ENCODE measurements at places on chromosomes 3 and 15. TPM values are rescaled to one million over a fixed set of nuclear protein-coding genes. Genes with fewer than 3 reads are reported as not detected.

DNA sequence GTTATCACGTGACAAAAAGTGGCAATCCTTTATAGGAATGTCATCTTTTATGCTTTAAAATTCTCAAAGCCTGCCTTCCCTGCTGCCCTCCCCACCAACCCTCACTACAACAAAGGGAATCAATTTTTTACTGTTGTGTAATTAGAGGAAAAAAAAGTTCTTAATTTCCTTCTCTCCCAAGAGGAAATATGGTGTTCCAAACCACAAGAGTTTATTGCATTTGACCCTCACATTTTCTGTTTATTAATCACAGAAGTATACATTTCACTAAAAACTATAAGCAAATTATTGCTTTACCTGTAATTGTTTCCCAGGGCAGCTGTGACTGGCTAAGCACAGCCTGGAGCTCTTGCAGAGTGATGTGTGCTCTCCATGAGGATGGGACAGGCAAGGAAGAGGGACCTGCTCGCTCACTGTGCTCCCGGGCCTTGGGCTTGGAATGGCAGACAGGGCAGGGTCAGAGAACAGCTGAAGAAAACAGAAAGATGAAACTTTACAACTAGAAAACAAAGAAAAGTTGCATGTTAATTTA, 31.3 kb upstream of the ATP10A start:
- no peak for DNase-seq

Gene PTX3
- 466 TPM for total RNA-seq

Gene SEMA3G
- total RNA-seq, result 30.9 TPM

DNA sequence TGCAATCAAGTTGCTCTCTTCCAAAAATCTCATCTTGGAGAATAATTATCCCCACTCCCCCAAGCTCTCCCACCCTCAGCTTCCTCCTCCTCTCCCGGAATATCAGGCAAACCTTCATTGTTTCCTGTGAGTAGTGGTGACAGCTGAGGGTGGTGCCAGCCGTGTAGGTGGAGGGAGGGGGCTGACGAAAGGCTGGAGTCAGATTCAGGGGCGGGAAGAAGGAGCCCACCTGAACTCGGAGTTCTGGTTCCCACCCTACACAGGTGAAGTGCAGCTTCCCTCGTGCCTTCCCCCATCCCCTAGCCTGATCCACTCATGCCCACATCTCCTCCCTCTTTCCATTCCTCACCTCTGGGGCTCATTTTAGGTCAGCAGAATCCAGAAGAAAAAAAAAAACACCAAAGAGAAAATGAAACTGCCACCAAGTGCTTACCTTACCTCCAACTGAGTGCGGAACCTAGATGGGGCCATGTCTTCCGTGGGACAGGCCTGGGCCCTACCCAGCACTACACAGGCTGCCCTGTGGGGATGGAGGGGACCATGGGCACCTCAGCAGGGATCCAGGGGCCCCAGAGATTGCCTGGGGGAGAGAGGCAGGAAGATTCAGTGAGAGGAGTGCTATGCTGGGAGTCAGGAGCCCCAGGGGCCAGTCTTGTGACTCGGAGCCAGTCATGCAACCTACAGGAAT, 81.3 kb downstream of the ADCY5 start:
- no peak for DNase-seq

DNA sequence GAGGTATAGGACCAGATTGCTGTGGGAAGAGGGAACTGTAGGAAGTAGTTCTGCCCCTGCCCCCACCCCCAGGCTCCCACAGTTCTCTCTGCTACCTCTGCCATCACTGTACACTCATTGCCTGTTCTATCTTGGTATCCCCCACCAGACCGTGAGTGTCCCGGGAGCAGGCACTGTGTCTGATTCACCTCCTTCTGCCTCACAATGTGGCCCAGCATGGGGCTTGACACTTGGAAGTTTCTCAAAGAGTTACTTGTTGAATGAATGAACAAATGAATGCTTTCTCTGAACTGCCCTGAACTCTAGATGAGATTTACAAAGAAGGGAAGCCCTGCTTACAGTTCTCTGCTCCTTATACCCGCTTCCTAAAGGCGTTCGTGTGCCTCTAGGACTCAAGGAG, 27.1 kb upstream of the PIK3CB start:
- DNase-seq, result peak; percentile 53

Gene USP13
- total RNA-seq, result 30.5 TPM

- no peak for DNase-seq
Measured at GRCh38 chr3:80788914-80789313, 972.5 kb downstream of the GBE1 start.

GRCh38 chr3:146130881-146131371, 30.1 kb downstream of the PLOD2 start:
- no peak for DNase-seq

- no peak for DNase-seq
Measured at GRCh38 chr15:55990516-55990915, 2.9 kb downstream of the NEDD4 start.

GRCh38 chr15:101027273-101027901, 108.2 kb downstream of the LRRK1 start:
- DNase-seq, result no peak

DNA sequence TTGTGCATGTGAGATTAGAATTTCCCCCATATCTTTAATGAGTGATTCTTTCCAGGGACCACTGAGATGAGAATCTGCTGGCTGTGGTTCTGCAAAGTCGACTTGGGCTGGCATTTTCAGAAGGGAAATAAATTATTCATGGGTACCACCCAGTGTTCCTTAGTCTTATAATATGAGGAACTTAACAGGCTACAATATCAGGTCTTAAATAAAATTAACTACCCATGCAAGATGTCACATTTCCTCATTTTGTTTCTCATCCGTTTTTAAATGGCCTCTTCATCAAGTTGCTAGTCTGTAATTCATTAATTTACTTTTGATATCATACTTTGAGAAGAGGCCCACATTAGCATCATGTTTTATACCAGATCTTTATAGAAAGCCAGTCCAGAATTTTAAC, 58.3 kb upstream of the SKOR1 start:
- no peak for DNase-seq

GRCh38 chr3:184284696-184285095, 8.9 kb downstream of the ECE2 start:
- DNase-seq, result peak; percentile 91

DNA sequence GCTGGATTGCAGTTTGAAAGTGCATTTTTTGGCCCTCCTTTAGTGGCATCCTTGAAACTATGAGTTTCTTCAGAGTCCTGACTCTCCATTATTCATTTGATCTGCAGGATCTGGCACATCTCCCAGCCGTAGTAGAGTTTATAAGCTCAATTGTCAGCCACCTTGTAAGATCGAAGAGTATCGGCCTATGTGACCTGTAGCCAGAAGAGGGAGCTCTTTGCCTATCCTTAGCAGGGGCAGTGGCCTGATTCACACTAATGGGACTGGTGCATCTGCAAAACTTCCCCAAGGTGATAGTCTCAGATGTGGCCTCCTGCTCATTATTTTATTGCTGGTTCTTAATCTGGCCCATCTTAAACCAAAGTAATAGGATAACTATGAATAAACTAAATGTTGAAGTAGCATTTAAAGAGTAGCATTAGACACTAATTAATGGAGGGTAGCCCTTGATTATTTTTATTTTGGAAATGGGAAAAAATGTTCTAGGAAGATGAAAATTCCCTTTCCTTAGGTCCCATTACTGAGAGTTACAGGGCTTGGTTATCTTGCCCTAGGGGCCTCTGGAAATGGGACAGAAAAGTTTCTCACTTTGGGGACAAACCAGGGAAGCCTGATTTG, 21.2 kb downstream of the GCSAM start:
- peak; percentile 84 for DNase-seq

Gene TAGLN3
- total RNA-seq, result 0.19 TPM

Gene SAMMSON
- not detected for total RNA-seq

DNA sequence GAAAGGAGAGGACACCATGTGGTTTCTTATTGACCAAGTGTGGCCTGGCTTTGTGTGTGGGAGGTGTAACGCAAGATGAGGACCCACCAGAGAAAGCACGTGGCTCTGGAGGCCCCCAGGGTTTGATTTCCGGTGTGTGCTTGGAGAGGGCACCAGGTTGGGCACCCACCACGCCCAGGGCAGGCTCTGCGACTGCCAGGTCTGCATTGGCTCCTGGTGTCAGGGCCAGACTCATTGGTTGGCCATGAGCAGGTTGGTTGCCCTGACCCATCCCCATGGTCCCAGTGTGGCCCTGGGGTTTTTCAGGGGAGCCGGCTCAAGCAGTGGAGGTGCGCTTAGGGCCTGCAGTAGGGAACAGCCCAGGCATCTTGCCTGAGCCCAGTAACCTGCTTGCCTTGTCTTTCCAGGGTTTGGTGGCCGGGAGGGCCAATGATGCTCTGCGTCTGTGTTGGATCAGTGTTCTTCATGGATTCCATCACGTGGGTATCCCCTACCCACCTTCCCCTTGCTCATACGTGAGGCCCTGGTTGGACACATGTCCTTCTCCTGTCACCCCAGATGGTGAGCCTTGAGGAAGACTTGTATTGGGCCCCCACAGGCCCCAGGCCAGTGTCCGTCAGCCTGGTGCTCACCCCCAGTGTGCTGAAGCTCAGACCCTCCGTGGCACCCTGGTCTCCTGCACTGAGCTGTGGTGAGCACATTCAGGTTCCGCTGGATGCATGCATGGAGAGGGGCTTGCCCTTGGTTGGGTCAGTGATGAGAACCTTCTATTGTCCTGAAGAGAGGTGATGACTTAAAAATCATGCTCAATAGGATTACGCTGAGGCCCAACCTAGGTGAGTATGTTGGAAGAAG, 193.9 kb downstream of the UBE3A start:
- DNase-seq, result no peak

Gene NANOGP8
- not detected for total RNA-seq

DNA sequence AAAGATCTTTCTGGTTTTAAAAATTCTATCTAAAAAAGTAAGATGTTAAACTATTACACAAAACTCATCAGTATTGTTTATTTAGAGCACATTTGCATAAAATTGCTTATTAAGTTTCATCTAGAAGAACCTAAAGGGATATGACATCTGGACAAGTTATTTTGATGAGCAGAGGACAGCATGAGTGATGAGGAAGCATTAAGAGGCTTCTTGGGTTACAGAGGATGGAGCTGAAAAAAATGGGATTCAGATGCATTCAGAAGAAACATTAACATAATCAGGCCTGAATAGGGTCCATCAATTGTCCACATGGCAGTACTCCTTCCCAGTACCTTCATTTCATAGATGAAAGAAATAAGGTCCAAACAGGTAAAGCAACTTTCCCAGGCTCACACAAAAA, 41.6 kb downstream of the IMPG2 start:
- no peak for DNase-seq

DNA sequence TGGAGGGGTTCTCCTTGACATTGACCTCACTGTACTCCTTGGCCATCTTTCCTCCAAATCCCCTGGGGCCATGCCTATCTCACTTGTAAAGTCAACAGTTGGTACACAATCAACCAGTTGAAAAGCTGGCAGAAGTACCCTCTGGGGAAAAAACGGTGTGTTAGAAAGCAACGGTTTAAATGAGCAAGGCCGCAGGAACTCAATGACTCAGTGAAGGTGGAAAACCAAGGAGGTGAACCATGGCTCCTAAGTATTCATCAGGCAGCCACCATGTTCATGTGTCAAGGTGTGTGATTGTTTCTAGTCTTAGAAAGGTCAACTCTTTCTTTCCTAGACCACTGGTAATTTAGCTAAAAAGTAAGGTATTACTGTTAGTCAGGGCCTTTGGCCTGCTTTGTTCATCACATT, 130.9 kb upstream of the SATB1 start:
- no peak for DNase-seq

DNA sequence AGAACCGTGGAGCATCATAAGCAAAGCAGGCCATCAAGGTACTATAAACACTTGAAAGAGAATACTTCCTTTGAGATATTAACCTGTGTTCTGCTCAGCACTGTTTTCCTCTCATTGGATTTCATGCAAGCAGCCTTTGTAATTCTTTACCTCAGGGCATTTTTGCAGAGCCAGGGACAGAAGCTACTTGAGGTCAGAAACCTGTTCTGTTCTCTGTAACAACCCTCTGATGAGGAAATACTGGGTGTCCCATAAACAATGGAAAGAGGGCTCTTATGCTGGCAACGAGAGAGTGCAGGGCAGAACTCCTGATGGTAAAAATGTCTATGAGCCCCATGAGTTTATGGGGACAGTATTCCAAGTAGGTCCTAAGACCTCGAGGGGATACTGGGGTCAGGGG, 66.0 kb downstream of the DCLK3 start:
- DNase-seq, result no peak

GRCh38 chr15:44193651-44194322, 1.3 kb downstream of the FRMD5 start:
- DNase-seq, result peak; percentile 23

DNA sequence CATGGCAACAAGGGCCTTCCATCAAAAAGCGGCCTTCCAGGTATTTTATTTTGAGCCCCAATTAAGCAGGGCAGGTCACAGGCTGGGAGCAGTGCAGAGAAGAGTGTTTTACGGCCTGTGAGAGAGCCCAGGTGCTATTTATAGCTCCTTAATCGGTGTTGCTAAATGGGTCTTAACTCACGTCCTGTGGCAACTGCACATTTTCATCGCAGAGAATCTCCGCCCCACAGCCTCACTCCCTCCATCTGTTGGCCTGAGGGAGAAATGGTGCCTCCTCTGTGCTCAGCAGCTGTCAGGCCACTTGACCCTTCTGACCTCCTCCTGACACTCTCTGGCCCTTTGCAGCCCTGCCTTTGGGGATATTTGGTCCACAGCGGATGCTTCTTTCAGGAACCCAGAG, 58.6 kb downstream of the SPSB4 start:
- DNase-seq, result no peak

All from dermis blood vessel endothelial cell (primary cell).